8988T (cell line): ENCODE measurements at places on chromosomes 3 and 15.

DNA sequence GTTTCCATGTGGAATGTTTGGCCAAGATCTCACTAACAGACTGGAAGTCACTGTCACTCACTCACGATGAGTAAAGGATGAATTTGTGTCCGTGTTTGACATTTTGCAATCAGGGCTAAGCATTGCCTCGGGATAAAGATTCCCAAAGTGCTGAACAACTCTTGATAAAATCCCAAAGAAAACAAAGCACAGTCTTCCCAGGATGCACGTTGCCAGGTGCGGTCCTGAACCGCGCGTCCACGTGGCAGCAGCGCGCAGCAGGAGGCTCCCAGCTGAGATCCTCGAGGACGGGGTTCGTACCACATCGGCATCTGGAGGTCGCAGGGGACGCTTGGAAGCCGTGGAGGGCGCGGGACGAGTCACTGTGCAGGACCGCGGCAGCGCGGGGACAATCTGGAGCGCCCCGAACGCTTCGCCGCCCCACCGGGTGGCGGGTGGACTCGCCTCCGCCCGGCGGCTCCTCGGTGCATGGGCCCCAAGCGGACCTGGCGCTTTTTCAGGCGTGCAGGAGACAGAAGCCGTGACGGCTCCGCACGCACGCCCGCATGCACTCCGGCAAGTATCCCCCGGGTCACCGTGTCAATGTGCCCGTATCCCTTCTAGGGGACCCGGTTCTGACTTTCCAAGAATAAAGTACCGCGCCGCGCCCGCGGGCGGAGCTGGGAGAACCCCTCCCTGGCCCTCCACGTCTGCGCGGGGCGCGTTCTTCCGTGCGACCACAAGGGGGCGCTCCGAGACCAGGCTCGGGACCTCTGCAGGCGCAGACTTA lies 17.7 kb downstream of the CPN2 start:
- peak; percentile 80 for DNase-seq

DNA sequence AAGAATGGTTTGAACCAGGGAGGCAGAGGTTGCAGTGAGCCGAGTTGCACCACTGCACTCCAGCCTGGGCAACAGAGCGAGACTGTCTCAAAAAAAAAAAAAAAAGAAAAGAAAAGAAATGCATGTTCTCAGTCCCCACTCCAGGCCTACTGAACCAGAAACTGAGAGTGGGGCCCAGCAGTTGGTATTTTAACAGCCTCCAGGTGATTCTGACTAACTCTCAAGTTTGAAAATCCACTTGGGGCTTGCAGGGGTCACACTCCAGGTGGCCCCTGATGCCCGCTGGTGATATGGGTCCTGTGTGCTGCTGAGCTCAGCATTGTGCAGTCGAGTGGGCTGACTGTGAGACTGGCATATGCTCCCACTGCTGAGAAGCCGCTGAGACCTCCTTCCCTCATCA lies 133.7 kb upstream of the C2CD4B start:
- DNase-seq, result no peak

DNA sequence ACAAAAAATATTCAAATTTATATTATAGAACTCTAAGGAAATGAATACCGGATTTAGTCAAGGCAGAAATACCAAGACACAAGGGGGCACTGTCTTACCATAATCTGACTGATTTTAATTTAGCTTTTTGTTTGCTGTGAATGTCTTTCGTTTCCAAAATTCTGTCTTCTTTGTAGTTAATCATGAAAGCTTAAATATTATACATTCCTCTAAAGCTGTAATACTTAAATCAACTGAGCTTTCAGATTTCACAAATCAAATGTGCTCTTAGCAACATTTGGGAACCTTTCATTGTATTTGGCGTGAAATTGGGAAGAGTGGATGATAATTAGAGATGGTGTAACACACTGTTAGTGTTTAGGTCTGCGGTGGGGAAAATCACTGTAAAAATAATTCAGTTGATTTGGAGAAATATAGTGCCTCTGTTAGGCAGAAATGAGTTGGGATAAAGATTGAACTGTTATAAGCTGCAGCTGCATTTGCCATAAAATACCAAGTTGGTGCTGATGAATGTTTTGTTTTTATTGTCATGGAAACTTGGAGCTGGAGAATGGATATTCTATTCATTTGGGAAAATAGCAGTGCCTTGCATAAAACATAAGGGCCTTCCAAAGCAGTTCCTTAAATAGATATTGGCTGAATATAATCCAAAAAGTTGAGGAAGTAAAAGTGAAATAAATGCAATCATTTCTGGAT lies 228.2 kb downstream of the TCF12 start:
- no peak for DNase-seq

DNA sequence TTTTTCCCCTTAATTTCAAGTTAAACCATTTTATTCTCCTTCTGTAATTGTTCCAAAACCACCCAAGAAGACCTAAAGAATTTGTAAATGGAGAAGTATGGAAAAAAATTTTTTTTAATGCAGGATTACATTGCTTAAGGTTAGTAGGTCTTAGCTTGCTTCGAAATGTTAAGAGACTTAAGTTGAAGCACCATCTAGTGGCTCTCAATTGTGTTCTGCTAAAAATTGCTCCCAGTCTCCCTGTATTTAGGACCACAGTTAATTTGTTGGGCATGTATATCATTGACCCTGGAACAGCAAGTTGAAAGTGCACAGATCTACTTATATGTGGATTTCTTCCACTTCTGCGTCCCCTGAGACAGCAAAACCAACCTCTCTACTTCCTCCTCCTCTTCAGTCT lies 32.4 kb downstream of the CD200R1L start:
- DNase-seq, result no peak

DNA sequence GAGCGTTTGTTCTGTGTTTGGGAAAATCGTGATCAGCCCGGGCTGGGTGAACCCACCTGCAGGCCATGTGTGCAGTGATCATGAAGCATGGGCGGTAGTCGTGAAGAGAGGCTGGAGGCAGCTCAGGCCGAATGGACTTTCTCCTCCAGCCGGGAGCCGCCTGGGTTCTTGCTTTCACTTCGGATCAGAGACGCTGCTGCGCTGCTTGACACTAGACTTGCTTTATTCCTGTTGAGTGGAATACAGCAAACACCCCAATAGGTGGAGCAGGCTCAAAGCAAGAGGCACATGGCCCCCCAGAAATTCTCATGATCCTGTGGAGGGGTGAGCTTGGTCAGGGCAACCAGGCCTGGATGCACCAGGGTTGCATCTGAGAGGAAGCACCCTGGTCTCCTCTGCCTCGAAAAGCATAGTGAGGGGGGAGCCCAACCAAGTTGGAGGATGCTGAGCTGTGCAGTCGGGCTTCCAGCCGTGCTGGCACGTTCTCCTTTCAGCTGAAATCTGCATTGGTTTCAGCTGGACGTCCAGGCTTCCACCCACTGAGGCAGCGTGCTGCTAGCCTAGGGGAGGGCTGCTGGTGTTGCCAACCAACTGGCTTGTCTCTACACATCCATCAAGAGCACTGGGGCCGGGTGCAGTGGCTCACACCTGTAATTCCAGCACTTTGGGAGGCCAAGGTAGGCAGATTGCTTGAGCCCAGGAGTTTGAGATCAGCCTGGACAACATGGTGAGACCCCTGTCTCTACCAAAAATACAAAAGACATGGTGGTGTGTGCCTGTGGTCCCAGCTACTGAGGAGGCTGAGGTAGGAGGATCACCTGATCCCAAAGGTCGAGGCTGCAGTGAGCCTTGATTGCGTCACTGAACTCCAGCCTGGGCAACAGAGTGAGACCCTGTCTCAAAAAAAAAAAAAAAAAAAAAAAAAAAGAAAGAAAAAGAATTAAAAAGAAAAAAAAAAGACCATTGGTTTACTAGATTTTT lies 2.8 kb upstream of the NRROS start:
- no peak for DNase-seq

GRCh38 chr3:57752307-57752706 lies 3.8 kb upstream of the SLMAP start:
- no peak for DNase-seq

- no peak for DNase-seq
Observed at GRCh38 chr3:93910097-93910496, 63.6 kb downstream of the PROS1 start.

DNA sequence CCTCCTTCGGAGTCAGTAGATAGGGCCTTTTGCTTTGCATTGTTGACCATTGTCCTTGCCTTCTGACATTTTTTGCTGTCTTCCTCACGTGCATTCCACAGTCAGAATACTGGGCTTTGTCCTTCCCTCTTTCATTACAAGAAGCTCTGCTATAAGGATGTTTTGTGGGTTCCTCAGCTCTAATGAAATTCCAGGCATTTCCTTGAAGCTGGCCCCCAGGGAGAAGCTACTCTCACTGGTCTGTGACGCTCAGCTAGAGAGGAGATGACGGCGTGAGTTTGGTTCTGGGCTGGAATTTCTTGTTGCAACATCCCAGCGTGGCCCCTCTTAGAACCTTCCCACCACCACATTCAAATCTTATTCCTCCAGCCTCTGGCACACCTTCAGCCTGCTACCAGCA lies 210.2 kb downstream of the TJP1 start:
- DNase-seq, result peak; percentile 23

DNA sequence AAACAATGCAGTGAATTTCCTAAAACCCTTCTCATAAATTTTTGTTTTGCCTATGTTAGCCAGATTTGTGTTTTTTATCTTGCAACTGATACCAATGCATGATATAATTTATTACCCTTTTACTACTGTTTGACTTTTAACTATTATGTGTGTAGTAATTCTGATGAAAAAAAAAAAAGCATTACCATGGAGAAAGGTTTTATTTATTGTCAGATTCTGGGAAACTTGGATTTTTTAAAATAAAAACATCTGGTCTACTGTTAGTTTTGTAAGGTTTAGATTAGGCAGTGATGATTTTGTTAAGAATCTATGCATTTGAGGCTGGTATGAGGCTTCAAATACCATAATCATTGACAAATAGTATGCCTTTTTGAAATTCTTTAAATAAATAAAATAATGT lies 470.4 kb upstream of the ROBO1 start:
- no peak for DNase-seq

GRCh38 chr3:40901298-40901697 lies 298.0 kb upstream of the CTNNB1 start:
- DNase-seq, result no peak

DNA sequence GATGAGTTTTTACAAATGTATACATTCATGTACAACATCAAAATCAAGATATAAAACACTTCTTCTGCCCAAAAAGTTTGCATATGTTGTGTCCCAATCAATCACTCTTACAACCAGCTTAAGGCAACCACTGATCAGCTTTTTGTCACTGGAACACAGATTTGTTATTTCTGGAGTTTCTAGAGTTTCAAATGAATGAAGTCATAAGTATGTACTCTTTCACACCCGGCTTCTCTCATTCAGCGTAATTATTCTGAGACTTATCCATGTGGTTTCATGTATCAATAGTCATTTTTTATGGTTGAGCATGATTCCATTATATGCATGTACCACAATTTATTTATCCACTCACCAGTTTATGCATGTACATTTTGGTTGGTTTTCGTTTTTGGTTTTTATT lies 53.0 kb upstream of the CORO2B start:
- DNase-seq, result no peak

GRCh38 chr15:48354694-48355303 lies 23.6 kb downstream of the DUT start:
- no peak for DNase-seq

- no peak for DNase-seq
Observed at GRCh38 chr3:70728311-70728710, 415.9 kb upstream of the MDFIC2 start.

DNA sequence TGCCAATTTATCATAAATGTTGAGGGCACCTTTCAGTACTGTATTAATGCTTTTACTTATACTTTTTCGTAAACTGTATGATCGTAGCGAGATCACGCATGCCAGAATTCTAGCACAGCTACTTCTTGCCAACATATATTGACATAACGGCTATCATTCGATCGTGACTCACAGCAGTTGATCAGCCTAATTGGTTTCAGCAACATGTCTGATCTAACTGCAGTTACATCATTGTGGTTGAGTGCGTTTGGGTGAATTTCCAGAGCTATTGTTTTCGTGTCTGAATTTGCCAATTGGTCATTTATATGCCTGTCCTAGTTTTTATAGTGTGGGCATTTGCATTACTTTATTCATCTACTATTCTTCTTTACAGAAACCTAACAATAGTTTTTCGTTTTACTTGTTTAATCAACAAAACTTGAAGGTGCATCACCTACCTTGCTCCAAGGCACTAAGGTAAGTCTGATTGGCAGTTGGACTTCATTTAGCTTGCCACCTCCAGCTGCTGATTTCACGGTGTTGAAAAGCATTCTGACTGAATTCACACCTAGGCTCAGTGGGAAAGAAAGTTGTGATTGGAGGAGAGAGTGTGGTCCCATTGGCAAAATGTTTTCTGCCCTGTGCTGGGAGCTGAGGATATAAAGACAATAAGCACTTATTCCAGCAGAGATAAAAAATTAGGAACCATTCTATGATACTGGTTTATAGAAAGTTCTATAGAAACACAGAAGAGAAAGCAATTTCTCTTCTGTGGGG lies 120.9 kb upstream of the RGMA start:
- DNase-seq, result no peak
